ENCODE measurements at places on chromosomes 11 and 22.

DNA sequence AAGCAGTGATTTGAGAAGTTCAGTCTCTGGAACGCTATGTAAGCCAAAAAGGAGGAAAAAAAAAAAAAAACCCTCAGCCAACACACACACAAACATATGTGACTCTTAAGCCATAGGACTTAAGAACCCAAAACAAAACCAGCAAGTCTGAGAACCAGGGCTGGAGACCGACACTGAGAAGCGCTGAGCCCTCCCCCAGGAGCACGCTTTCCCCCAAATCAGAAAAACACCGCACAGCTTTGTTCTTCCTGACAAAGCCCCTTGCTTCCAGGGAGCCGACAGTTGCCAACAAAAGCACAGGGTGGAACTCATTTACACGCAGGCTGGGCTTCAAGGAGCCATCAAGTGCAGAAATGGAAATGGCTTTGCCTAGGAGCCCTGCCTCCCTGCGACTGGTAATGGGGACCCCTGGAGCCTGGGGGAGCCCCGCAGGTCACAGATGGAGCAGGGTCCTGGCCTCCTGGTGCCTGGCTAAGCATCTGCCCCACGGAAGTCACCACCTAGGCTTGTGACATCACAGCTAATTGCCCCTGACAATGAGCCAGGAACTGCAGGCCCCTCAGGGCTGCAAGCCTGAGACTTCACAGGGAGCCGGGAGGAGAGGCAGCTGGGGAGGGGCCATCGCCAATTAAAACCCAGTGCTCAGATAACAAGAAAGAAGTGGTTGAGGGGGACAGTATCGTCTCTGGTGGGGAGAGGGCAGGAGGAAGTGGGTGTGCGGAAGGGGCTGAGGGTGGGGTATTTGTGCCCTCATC, 66.9 kb downstream of the NFAM1 start:
- DNase-seq, result peak; percentile 74

GRCh38 chr22:31957970-31958594, 13.7 kb downstream of the YWHAH start:
- DNase-seq, result no peak

DNA sequence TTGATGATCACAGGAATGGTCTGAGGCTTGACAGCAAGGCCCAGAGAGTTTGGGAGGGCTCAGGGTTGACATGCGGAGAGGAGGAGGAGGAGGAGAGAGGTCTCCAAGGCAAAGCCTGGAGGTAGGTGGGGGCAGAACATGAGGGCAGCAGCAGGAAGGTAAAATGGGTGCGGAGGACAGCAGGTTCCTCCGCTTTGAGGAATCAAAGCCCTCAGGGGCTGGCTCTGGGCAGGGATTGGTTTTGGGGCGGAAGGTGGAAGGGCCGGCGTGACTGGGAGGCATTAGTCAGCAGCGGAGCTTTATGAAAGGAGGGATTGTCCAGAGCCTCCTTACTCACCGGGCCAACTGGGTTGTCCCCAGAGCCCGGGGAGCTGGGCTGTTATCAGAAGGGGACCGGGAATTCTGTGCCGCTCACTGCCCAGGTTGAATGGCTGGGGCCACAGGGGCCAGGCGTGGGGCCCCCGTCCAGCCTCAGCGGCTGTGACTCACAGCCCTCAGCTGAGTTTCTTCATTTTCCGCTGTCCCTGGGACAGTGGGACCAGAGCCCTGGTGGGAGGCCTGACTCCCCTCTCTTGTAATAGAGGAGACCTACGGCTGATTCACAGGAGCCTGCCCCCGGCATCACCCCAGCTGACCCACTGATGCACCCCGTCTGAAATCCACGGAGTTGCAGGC, 36.2 kb downstream of the LIF start:
- peak; percentile 59 for DNase-seq

GRCh38 chr22:46413725-46414379, 78.3 kb downstream of the TRMU start:
- no peak for DNase-seq

GRCh38 chr22:27952091-27952490, 33.0 kb upstream of the PITPNB start:
- DNase-seq, result no peak
